Heart right ventricle (tissue), 16 donors: ENCODE measurements at places on chromosomes 7 and 10. TPM values are rescaled to one million over a fixed set of nuclear protein-coding genes. Genes with fewer than 3 reads are reported as not detected.
A peak's percentile ranks its signal among the peaks of the same experiment; 100 is the strongest.

DNA sequence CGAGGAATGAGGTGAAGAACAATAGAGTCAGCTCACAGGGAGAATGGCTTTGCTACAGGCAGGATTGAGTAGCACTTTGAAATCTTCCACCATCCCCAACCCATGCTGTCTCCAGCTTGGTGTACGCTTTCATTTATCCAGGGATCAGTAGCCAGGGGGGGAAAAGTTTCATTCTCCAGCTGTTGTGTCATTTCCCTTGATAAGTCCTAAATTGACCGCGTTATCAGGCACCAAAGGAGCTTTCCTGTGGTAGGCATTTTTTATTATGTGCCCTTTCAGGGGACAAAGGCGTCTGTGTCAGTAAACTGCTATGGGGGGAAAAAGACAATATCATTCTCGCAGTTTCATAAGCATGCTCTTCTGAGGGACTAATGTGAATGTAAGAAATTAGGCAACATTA lies 106.6 kb upstream of the YAE1 start:
- H3K27me3 ChIP-seq: no peaks in the 10 kb centered on the region
- no peaks in the 10 kb centered on the region for H3K36me3 ChIP-seq
- no peak for DNase-seq

- DNase-seq: no peak
- H3K27me3 ChIP-seq: no peaks in the 10 kb centered on the region
- no peaks in the 10 kb centered on the region for H3K36me3 ChIP-seq
- peak overlapping the region; percentile 85 for H3K27ac ChIP-seq
Measured at GRCh38 chr7:55965100-55965470, 700 bp downstream of the NIPSNAP2 start.

The INHBA gene
- 3.5 TPM for total RNA-seq

- H3K27me3 ChIP-seq: no peaks in the 10 kb centered on the region
- no peak overlapping the region for H3K4me3 ChIP-seq
- DNase-seq: no peak
Measured at GRCh38 chr10:110625951-110626855, 17.9 kb upstream of the RBM20 start.

The EVX1 gene
- not detected for total RNA-seq
